ENCODE measurements at places on chromosomes 3 and 15.

DNA sequence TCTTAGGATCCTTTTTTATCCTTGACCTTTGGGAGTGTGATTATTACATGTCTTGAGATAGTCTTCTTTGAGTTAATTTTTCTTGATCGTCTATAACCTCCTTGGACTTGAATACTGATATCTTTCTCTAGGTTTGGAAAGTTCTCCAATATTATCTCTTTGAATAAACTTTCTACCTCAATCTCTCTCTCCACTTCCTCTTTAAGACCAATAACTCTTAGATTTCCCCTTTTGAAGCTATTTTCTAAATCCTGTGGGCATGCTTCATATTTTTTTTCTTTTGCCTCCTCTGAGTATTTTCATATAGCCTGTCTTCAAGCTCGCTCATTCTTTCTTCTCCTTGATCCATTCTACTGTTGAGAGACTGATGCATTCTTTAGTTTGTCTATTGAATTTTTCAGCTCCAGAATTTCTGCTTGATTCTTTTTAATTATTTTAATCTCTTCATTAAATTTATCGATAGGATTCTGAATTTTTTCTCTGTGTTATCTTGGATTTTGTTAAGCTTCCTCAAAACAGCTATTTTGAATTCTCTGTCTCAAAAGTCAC is 12.1 kb downstream of the USF3 start:
- DNase-seq = no peak

GRCh38 chr3:126818400-126819095 is 114.5 kb downstream of the CHCHD6 start:
- DNase-seq = no peak

DNA sequence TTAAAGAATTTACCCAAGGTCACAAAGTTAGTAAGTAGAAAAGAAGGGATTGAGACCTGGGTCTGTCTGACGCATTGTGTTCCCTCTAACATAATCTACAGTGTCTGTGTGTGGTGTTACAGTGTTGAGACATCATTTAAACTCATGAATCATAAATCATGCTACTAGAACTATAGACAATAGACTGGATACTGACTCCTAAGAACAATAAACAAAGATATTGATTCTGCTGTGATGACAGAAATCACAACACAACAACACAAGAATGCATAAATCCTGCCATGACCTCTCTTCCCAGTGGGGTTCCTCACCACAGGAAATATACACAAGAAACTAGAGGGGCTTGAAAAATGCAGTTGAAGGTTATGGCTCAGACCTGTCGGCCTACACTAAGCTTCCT is 44.3 kb downstream of the TRIM69 start:
- DNase-seq = no peak

GRCh38 chr3:135895734-135896121 is 69.8 kb upstream of the PPP2R3A start:
- DNase-seq = no peak

- no peak for DNase-seq
Observed at GRCh38 chr3:136819731-136820679, 1.1 kb downstream of the SLC35G2 start.

- DNase-seq = no peak
Observed at GRCh38 chr3:98367464-98368246, 14.0 kb downstream of the OR5K4 start.

- DNase-seq = no peak
Observed at GRCh38 chr3:124636863-124637296, 93.4 kb upstream of the UMPS start.
